ENCODE measurements at places on chromosomes 11 and 22.

DNA sequence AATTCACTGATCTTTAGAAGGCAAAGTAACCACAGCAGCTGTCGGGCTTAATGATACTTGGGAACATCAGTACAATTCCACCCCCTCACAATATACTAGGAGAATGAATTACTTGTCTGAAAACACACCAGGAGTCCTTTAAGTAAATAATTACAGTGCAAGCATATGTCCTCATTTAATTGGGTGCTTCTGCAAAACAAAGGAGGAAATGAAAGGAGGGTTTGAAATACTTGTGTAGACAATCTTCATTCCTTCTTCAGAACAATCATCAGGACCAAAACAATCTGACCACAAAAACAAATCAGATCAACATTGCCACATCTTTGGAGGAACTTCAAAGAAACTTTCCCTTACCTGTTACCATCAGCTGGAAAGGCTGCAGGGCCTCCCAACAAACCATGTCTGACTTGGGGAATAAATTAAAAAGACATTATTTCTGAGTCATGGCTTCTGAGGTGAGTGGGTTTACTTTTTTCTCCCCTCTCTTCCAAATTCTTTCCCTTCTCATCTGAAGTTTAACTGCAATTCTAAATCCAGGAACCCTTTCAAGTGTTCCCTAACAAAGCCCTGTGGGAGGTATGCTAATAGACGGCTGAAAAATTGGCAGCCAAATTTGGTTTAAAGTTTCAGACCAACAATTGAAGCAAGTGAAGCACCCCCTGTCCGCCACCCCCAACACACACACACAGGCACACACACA is 12.5 kb upstream of the CCDC117 start:
- DNase-seq = peak; percentile 80

- no peak for DNase-seq
Measured at GRCh38 chr11:64880240-64881001, 2.0 kb upstream of the EHD1 start.

DNA sequence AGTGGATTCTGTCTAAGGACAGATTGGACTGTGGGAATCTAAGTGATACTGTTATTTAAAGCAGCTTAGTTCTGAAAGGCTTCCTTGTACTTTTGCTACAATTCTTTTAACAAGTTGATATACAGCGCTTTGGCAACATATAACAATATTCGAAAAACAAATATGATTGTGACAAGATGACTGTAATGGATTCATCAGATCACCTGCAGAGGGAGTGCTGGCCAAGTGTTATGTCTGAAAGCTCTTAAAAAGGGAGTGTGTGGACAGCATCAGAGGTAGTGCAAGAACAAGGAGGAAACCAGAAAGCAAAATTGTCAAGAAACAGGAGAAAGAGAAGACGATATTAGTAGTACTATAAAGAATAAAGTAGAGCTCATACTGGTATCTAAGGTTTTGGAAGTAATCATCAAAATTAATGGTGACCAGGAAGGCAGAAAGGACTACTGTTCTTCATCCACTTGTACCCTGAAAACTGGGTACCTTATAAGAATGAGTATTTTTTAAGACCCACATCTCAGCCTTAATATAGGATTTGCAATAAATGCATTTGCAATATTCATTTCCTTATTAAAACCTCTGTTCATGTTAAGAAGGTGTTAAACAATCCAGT is 1112.0 kb upstream of the CCDC90B start:
- DNase-seq = peak; percentile 30

GRCh38 chr11:640021-640706 is 3.1 kb downstream of the DRD4 start:
- no peak for DNase-seq

Measured in NCI-H146 (cell line).